ENCODE measurements at places on chromosomes 4 and X.

DNA sequence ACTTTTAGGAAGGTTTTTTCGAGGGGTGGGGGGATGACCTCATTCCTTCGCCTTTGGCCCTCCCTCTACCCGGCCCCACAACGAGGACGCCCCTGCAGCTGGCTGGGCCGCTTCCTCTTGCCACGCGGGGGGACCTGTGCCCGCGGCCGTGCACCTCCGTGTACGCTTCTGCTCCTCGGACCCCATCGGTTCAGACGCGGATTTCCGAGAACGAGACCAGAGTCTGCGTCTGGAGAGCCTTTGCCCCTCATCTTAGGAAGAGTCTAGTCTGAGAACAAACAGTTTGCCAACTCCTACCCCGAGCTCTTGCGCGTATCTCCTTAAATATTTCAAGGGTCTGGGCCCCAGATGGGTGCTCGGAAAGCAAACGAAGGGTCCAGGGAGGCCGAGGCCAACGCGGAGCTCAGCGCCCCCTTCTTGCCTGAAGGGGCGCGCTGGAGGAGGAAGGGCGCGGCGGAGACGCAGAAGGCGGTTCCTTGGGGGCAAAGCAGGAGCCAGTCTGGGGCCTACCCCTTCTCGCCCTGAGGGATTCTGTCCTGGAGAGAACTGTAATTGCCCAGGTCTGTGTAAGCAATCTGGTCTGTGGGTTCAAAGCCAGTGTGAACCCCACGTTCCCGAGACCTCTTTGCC is 3.9 kb upstream of the SFRP2 start:
- DNase-seq, result no peak

- DNase-seq, result no peak
Measured at GRCh38 chr4:120059036-120059435, 7.6 kb downstream of the MAD2L1 start.

DNA sequence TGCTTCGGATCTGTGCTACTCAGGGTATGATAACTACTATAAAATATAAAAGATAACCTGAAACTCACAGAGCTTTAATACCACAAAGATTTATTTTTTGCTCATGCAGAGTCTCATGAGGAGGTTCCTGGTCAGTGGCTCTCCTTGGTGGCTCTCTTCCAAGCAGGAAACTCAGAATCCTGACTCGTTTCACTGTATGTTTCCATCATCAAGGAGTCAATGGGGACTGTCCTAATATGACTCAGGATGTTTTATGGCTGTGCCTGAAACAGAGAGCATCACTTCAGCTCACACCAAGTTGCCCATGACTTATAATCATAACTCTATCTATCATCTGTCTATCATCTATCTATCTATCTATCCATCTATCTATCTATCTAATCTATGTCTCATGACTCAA is 620.8 kb upstream of the NR3C2 start:
- no peak for DNase-seq

- DNase-seq, result no peak
Measured at GRCh38 chr4:158722291-158722916, 792 bp downstream of the PPID start.

DNA sequence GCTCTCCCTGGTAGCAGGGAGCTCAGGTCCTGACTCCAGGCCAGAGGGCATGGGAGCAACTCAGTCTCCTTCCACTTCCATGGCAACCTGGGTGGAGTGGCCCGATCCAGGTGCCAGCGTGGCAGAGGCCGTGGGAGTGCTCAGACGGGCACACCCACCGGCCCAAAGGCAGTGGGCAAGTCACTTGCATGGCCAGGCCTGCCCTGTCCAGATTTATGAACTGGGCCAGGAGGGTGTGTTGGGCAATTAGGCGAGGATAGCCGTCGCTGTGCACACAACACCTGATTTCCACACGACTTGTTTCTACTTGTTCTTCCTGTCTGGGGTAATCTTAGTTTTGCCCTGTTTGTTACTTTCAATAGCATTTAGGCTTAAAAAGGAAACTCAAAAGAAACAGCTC is 55.5 kb upstream of the NYX start:
- DNase-seq, result no peak

DNA sequence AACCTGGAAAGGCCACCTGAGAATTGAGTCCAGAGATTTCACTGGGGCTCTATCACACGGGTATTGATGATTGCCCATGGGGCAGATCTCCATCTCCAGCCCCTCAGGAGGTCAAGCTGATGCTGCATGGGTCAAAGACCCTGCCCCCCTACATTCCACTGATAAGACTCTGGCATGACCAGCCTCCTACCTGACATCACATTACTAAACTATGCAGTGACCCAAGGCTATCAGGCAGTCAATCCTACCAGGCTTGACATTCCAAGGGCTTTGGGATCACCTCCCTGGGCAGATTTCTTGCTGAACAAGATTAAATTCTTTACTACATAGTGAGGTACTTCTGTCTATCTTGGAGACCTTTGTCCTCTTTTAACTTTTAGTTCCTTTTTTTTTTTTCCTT is 192.7 kb upstream of the STS start:
- no peak for DNase-seq

DNA sequence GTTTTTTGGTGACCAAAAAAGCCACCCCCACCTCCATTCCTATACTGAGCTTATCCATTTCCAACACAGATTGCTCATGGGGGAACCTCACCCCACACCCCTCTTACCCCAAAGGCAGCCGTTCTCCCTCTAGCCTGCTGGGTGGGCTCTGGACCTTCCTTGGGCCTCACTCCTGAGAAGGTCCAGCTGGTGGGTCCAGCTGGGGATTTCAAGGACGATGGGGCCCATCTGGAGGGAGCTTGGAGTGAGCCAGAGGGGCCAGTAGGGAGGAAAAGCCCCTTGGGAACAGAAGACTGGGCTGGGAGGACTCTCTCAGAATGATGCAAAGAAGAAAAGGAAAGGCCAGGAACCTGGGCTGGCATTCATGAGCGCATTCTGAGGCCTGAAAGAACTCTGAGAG is 42.0 kb upstream of the PJA1 start:
- no peak for DNase-seq

- no peak for DNase-seq
Measured at GRCh38 chrX:153909024-153909979, 4.8 kb downstream of the AVPR2 start.

DNA sequence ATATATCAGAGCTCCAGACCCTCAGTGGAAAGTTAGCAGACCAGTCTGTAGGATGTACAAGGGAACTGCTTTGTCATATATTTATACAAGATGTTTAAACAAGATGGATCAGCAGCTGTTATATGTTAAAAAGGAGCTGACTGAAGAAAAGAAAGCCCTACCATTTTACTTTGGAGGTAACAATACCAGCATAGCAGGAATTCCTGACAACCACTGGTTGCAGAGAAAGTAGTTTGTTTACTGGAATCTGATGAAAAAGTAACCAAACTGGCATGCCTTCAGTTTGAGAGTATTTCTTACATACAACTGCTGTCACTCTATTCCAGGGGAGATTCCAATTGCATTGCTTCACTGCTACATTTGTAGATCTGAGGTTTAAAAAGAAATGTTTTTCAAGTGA is 49.5 kb upstream of the GABRQ start:
- DNase-seq, result no peak

DNA sequence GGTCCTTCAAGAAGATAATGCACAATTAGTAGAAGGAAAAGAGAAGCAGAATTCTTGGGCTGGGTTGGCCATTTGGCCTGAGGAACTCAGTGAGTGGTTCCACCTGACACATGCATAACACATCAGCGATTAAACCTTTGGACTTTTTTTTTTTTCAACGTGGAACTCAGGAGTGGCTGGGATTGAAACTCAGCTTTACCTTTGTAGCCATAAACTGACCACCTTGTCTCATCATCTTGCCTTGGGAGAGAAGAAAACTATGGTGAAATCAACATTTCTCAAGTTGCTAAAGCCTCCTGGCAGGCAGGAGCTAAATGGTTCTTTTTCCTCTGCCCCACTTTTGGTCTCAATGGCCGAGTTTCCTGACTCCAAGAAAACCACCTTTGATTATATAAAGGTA is 16.3 kb downstream of the PTTG2 start:
- no peak for DNase-seq

- DNase-seq, result no peak
Measured at GRCh38 chr4:1839282-1839681, 16.7 kb downstream of the LETM1 start.

DNA sequence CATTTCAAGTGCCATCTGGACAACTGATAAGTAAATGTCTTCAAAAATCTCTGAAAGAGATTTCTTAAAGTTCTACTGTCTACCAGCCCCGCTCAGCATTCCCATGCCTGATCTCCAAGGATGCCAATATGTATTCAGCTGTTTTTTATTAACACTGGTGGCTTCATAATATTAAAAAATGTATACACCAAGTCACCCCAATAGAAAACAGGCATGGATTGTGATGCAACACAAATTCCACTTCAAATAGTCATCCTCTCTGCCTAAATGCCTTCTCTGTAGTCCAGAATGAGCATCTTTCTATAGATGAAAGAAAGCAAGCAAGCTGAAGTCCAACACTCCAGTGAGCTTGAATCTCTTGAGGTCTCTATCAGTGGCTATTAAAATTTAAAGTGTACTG is 152.2 kb upstream of the PPARGC1A start:
- no peak for DNase-seq

DNA sequence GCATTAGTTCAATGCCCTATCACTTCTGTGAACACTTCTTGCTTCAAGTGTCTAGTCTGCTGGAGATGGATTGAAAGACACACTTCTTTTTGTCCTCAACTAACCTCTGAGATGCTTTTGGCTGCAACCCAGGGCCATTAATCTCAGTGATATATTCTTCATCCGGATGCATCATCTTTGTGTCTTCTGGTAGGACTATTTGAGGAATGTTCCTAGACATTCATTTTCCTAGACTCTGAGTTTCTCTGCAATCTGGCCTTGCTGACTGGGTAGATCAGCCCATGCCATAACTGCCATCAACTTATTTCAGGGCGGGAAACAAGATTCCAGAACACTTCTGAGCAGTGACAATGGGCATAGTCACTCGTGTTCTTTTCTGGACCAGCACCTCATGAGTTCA is 329.4 kb downstream of the PDGFC start:
- no peak for DNase-seq

GRCh38 chr4:133513901-133514300 is 364.8 kb downstream of the PCDH10 start:
- no peak for DNase-seq

All from activated CD4-positive, alpha-beta T cell treated with anti-CD3 and anti-CD28 coated beads, Interleukin-2, amount 50 U/mL, for 1 hour (primary cell).